ENCODE measurements at places on chromosomes 11 and 22. TPM values are rescaled to one million over a fixed set of nuclear protein-coding genes. Genes with fewer than 3 reads are reported as not detected.

- no peak for DNase-seq
These were observed 91.7 kb downstream of the BLID start for GRCh38 chr11:122024278-122024677.

GRCh38 chr11:87097582-87097981 lies 59.8 kb downstream of the TMEM135 start:
- peak; percentile 40 for DNase-seq

- DNase-seq = peak; percentile 34
These were observed 42.8 kb upstream of the CCND1 start for GRCh38 chr11:69598147-69598546.

The C22orf42 gene
- total RNA-seq = not detected

The STIP1 gene
- 391 TPM for total RNA-seq

The CD44 gene
- 1,189 TPM for total RNA-seq

GRCh38 chr11:108654994-108655631 lies 9.8 kb upstream of the DDX10 start:
- peak; percentile 51 for DNase-seq

GRCh38 chr11:9760193-9760575 lies 96.3 kb downstream of the SWAP70 start:
- DNase-seq = no peak

- no peak for DNase-seq
These were observed 97.5 kb downstream of the TSPAN18 start for GRCh38 chr11:44824300-44824704.

DNA sequence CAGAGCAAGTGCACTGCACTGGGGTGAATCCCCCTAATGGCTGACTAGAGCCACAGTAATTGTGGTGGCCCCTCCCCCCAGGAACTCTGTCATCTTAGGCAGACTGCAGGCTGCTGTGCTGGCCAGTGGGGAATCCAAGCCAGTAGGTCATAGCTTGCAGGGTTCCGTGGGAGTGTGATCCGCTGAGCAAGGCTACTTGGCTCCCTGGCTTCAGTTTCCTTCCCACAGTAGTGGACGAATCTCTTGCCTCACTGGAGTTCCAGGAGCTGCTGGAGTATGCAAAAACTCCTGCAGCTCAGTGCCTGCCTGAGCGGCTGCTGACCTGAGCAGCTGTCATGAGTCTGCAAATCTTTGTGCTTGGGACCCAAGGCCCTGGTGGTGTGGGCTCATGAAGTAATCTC lies 13.2 kb downstream of the OOSP3 start:
- DNase-seq = no peak

The HEPHL1 gene
- total RNA-seq = not detected

GRCh38 chr11:9069256-9069655 lies 22.1 kb downstream of the SCUBE2 start:
- DNase-seq = no peak

- no peak for DNase-seq
These were observed 1.2 kb downstream of the SOX10 start for GRCh38 chr22:37982938-37983859.

- DNase-seq = no peak
These were observed 11.8 kb downstream of the ABTB2 start for GRCh38 chr11:34345991-34346480.

GRCh38 chr22:40241200-40241763 lies 63.6 kb downstream of the TNRC6B start:
- no peak for DNase-seq

DNA sequence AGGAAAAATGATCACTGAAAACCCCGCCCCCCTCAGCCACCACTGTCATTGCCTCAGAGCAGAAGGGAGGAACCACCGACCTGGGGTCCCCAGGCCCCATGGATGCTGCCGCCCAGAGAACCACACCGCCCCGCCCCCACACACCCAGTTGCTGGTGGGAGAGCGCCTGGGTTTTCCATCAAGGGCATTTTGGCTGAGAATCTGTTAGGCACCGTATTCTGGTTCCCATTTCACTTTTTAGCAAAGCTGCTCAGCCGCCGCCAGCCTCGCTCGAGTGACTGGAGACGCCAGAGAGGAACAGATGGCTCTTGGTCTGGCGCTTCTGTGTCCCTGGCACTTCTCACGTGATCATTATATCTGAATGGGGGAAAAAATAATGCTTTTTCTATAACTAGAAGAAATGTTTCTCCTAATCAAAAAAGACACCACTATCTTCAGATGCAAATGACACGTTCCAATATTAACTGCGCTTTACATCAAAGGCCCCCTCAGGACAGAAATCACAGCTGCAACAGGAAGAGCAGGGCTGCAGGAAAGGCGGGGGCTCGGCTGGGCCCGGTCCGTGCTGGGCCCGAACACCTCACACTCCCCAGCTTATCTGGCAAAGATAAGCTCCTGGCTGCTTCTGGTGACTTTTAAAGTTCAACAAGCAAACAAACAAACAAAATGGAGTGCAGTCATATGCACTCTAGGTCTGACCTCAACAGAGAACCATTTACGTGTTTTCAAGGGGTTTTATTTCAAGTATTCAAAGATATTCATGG lies 149.8 kb downstream of the MPPED1 start:
- DNase-seq = no peak

DNA sequence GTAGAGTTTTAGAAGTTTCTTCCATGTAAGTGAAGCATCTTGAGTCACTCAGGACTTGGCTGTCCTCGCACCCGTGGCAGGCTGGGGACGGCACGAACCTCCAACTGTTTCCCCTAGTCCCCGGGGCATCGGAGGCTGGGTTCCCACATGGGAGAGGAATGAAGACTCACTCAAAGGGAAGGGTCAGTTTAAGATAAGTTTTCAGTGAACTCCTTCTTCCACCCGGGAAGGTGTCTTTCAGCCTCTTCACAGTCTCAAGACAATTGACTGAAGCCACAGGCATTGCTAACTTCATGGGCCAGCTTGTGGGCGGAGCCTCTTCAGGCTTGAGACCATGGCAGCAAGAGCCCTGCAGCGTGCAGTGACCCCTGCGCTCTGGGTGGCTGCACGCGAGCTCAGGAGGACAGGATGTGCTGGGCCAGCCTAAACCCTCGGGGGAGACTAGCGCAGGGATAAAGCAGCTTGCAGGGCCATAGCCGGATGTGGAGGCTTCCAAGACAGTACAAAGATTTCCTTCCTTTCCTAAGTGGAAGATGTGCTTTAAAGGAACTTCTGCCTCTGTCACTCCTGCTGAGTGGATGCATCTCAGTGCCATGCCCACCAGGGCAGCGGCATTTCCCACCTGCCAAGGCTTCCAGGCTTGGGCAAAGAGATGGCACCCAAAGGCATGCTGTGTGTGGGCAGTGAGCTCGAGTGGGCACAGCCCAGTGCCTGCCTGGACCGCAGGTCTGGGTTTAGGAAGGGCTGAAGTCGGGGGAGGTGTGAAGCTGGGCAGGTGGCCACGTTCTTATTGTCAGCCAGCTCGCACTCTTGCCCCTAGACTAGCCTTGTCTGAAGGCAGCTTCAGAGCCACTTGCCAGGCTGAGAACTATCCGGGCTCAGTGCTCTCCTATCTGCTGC lies 32.9 kb downstream of the PPIL2 start:
- no peak for DNase-seq

- no peak for DNase-seq
These were observed 157.3 kb downstream of the SWAP70 start for GRCh38 chr11:9821008-9821752.

The ANGPTL5 gene
- total RNA-seq = not detected

- DNase-seq = no peak
These were observed 79.9 kb downstream of the TTC28 start for GRCh38 chr22:28599693-28600092.

- no peak for DNase-seq
These were observed 16.3 kb upstream of the OR56B1 start for GRCh38 chr11:5719703-5720495.

- no peak for DNase-seq
These were observed 6.8 kb downstream of the MALAT1 start for GRCh38 chr11:65505466-65506289.

GRCh38 chr22:48584170-48584569 lies 1243.5 kb downstream of the BRD1 start:
- DNase-seq = no peak

DNA sequence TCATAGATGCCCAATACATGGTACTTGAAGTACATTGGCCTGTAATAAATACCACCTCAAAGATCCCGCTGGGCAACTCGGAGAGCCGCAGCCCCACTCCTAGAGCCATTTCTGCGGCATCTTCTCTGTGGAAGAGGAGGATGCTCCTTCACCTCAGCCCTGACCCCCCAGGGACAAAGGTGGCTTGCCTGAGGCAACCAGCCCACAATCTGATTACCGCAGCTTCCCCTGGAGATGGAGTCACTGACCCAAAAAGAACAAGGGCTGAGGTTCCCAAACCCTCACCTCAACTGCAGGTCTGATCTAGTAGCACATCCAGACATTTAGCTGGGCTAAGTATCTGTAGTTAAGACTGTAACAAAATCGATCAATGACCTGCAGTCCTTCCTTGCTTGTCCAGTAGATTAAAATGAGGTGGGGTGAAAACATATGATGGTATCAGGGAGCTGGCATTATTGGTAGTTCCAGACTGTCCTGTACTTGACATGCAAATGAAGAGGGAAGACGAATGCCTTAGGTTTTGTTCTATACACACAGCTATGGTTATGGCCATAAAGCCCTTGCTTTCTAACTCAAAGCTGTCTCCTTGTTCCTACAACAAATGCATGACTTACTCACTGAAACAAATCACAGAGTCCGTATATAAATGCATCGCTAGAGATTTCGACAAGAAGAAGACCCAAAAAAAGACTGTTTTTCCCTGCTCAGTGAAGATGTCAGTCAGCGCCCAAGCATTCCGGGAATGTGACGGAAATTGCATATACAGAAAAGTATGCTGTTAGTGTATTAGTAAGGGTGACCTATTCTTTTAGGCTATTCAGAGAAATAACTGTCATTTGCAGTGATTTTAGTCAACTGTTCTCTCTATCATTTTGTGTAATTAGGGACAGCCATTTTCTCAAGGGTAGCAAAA lies 33.7 kb downstream of the C11orf71 start:
- DNase-seq = no peak

DNA sequence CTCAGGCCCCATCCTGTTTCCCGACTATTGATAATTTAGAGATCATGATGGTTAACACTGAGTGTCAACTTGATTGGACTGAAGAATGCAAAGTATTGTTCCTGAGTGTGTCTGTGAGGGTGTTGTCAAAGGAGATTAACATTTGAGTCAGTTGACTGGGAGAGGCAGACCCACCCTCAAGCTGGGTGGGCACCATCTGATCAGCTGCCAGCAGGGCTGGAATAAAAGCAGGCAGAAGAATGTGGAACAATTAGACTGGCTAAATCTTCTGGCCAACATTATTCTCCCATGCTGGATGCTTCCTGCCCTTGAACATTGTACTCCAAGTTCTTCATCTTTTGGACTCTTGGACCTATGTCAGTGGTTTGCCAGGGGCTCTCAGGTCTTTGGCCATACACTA lies 1170.0 kb upstream of the CNTN5 start:
- DNase-seq = no peak

DNA sequence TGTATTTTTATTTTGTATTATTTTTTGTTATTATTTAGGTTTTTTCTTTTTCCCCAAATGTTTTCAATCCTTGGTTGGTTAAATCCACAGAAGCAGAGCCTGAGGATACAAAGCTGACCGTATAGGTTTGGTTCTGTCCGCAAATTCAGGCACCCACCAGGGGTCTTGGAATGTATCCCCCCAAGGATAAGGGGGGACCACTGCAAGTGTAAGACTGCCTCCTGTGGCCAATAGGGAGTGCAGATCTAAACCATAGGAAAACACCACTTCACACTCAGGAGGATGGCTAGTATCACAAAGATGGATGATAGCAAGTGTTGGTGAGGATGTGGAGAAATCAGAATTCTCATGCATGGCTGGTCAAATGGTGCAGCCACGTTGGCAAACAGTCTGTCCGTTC lies 20.0 kb downstream of the CPT1A start:
- DNase-seq = no peak

DNA sequence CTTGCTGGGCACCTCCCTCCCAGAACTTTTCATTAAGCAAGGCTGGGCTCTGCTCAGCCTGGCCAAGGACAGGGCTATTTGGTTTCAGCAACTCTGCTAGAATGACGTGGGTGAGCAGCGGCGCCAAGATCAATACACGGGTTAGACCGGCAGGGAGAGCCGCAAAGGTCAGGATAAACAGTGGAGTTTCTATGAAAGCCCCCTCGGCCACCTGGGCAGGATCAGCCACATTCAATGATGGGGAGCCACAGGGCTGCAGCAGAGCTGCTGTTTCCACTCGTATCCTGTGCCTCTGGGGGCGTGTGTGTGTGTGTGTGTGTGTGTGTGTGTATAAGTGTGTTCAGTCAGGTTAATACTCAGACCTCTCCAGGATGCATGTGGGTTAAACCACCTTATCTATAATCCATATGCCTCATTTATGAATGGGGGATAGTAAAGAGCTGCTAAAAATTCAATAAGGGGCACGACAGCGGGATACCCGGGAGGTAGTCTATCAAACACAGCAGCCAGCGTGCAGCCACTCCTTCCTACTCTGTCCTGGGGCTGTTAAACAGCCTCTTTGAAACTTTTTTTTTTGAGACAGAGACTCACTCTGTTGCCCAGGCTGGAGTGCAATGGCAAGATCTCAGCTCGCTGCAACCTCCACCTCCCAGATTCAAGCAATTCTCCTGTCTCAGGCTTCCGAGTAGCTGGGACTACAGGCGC lies 34.8 kb downstream of the MYH9 start:
- peak; percentile 80 for DNase-seq

DNA sequence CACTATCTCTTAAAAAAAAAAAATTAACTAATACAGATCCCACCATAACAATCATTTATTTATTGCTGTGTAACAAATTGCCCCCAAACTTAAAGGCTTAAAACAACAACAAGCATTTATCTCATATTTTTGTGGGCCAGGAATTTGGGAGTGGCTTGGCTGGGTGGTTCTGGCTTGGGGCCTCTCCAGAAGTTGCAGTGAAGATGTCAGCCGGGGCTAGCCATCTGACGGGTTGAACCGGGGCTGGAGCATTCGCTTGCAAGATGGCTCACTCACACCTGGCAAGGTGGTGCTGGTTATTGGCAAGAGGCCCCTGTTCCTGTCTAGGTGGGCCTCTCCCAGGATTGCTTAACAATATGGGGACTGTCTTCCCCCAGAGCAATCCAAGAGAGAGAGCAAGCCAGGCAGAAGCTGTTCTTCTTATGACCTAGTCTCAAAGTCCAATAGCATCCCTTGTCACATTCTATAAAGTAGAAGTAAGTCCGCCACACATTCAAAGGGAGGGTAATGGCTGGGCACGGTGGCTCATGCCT lies 29.5 kb downstream of the ACO2 start:
- no peak for DNase-seq
